ENCODE measurements at places on chromosomes 2 and 18. TPM values are rescaled to one million over a fixed set of nuclear protein-coding genes. Genes with fewer than 3 reads are reported as not detected.

GRCh38 chr2:197080578-197081216, 154.2 kb upstream of the PGAP1 start:
- H3K36me3 ChIP-seq, result no peaks in the 10 kb centered on the region
- H3K27me3 ChIP-seq, result no peaks in the 10 kb centered on the region
- H3K4me3 ChIP-seq, result no peak overlapping the region
- no peak overlapping the region for H3K27ac ChIP-seq
- peaks cover 7% of the 10 kb centered on the region for H3K4me1 ChIP-seq

DNA sequence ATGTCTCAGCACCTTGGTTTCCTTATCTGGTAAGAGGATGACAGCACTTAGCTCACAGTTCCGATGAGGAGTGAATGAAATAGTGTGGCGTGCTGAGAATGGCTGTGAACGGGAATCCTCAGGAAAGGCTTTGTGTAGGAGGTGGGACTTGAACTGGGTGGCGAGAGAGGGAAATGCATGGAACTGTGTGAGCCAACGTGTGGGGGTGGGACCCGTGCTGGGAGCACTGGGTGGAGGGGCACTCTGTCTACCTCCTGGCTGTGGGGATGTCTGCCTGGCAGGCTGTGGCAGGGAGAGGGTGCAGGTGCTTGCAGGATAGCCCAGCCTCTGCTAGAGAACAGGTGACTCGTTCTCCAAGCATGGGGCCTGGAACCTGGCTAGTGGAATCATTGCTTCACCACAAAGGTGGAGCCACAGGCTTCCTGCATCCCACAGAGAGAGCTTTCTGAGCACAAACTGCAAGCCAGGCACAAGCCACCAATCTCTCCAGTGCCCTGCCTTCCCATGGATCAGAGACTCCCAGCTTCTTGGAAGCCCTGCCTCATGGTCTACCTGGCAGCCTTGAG, 145.2 kb downstream of the CELF4 start:
- H3K4me1 ChIP-seq, result no peaks in the 10 kb centered on the region
- peaks cover 21% of the 10 kb centered on the region for H3K27me3 ChIP-seq
- H3K27ac ChIP-seq, result no peak overlapping the region
- DNase-seq, result no peak
- no peak overlapping the region for H3K4me3 ChIP-seq

DNA sequence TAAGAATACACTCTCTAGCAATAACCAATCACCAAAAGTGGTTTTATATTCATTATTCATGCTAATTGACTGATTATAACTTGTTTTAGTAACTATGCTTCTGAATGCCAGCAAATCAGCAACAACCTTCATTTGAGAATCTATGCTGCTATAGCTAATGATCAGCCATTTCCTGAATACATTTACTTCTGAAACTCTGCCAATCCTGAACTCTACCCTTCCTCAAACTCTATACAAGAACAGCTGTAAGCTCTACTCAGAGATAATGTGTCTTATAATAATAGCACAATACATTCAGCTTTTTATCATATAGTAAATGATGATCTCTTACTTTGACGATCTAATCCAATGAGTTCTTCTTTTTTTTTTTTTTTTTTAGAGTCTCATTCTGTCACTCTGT, 85.7 kb upstream of the EPAS1 start:
- H3K4me3 ChIP-seq, result no peak overlapping the region
- H3K27me3 ChIP-seq, result no peaks in the 10 kb centered on the region
- DNase-seq, result no peak
- H3K36me3 ChIP-seq, result no peaks in the 10 kb centered on the region

GRCh38 chr2:192546565-192546964, 351.8 kb upstream of the TMEFF2 start:
- no peak for DNase-seq
- no peak overlapping the region for H3K27ac ChIP-seq
- no peaks in the 10 kb centered on the region for H3K27me3 ChIP-seq
- no peaks in the 10 kb centered on the region for H3K36me3 ChIP-seq

DNA sequence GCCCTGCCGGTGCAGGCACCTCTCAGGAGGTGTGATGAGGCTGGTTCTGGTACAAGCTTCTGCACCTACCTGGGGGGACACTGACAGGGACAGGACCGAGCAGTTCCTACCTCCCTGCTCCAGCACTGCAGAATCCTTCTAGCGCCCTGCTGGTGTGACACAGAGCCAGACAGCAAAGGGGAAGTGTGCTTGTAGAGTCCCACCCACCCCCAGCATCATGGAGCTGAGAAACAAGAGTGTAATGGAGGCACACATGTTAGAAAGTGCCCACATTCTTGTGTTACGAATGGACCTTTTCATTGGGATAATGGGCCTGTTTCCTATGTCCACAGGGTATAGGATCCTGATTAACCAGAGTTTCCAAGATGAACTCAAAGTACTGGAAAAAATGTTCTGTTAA, 38.3 kb downstream of the OXER1 start:
- no peak overlapping the region for H3K4me3 ChIP-seq
- DNase-seq, result no peak
- no peaks in the 10 kb centered on the region for H3K27me3 ChIP-seq
- H3K36me3 ChIP-seq, result no peaks in the 10 kb centered on the region
- H3K4me1 ChIP-seq, result 0 out of 2 replicates have a peak, but pooled peaks cover 2% of the 10 kb centered on the region

DNA sequence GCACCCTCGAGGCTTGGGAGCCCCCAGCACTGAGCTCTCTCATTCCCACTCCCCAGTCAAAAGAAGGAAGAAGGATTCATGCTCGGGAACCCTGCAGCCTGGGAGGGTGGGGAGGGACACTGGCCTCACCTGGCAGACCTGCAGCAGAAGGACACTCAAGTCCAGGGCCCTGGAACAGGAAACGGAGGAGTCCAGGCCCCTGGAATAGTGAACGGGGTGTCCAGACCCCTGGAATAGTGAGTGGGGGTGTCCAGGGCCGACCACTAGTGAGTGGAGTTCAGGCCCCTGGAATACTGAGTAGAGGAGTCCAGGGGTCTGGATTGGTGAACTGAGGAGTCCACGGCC, 292.5 kb downstream of the NDUFA10 start:
- H3K36me3 ChIP-seq, result no peaks in the 10 kb centered on the region
- H3K27ac ChIP-seq, result no peak overlapping the region
- H3K4me3 ChIP-seq, result no peak overlapping the region
- no peaks in the 10 kb centered on the region for H3K4me1 ChIP-seq
- no peaks in the 10 kb centered on the region for H3K27me3 ChIP-seq

DNA sequence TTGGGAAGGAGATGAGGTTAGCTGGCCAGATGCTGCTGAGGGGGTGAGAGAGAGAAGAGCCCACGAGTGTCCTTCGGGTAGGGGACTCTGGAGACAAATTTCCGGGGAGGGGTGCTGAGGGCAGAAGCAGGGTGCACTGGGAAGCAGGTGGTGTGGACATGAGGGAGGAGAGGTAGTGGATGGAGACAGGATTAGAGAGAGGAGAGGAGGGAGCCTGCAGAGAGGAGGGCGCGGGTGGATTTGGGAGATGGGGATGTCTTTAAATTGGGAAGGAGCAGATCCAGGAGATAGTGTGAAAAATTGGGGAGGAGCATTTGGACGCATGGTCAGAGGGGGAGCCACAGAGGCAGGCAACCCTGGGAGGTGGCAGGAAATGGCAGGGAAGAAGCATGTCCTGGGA, 154.7 kb downstream of the DYSF start:
- peaks cover 51% of the 10 kb centered on the region for H3K27me3 ChIP-seq
- DNase-seq, result no peak
- H3K36me3 ChIP-seq, result no peaks in the 10 kb centered on the region
- H3K4me1 ChIP-seq, result no peaks in the 10 kb centered on the region

GRCh38 chr2:112155331-112156151, 17.4 kb downstream of the FBLN7 start:
- H3K27ac ChIP-seq, result no peak overlapping the region
- no peak overlapping the region for H3K4me3 ChIP-seq
- H3K36me3 ChIP-seq, result no peaks in the 10 kb centered on the region
- no peak for DNase-seq

- peak; percentile 55 for DNase-seq
- no peak overlapping the region for H3K4me3 ChIP-seq
- H3K4me1 ChIP-seq, result peaks cover 4% of the 10 kb centered on the region
Observed at GRCh38 chr2:29766191-29766590, 155.2 kb downstream of the ALK start.

GRCh38 chr2:144411473-144411872, 108.4 kb downstream of the ZEB2 start:
- H3K27me3 ChIP-seq, result no peaks in the 10 kb centered on the region
- DNase-seq, result no peak
- H3K4me1 ChIP-seq, result peaks cover 7% of the 10 kb centered on the region
- no peak overlapping the region for H3K27ac ChIP-seq
- no peak overlapping the region for H3K4me3 ChIP-seq
- H3K36me3 ChIP-seq, result peaks cover 7% of the 10 kb centered on the region

- no peaks in the 10 kb centered on the region for H3K36me3 ChIP-seq
- no peak overlapping the region for H3K27ac ChIP-seq
- DNase-seq, result peak; percentile 6
- H3K27me3 ChIP-seq, result peaks cover 14% of the 10 kb centered on the region
Observed at GRCh38 chr2:237011206-237011795, 74.4 kb upstream of the COPS8 start.

DNA sequence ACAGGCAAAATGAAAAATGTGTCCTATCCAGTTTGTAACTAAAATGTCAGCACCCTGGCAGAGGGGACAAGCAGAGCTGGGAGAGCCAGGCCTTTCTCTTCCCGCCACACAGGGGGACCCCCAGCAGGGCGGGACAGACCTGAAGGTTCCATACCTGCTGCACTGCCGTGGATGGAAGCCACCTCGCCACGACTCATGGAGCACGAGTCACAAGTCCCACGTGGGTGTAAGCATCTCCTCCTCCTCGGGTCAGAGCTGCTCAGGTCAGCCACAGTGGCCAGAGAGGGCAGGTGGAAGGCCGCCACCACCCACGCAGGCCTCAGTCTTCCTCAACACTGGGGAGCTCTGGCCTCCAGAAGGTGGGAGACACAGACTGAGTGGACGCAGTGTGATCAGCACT, 21.0 kb downstream of the C1QL2 start:
- no peaks in the 10 kb centered on the region for H3K4me1 ChIP-seq
- no peak overlapping the region for H3K27ac ChIP-seq
- no peak for DNase-seq
- H3K4me3 ChIP-seq, result no peak overlapping the region
- no peaks in the 10 kb centered on the region for H3K36me3 ChIP-seq
- peaks cover 8% of the 10 kb centered on the region for H3K27me3 ChIP-seq

GRCh38 chr18:58013241-58014211, 30.5 kb upstream of the NEDD4L start:
- H3K4me3 ChIP-seq, result no peak overlapping the region
- no peaks in the 10 kb centered on the region for H3K27me3 ChIP-seq
- no peaks in the 10 kb centered on the region for H3K4me1 ChIP-seq
- DNase-seq, result peak; percentile 22
- no peaks in the 10 kb centered on the region for H3K36me3 ChIP-seq
- H3K27ac ChIP-seq, result no peak overlapping the region

- H3K4me3 ChIP-seq, result no peak overlapping the region
- H3K4me1 ChIP-seq, result peaks cover 10% of the 10 kb centered on the region
- H3K36me3 ChIP-seq, result peaks cover 41% of the 10 kb centered on the region
- DNase-seq, result peak; percentile 84
Observed at GRCh38 chr2:218272531-218273212, 2.4 kb downstream of the PNKD start.

DNA sequence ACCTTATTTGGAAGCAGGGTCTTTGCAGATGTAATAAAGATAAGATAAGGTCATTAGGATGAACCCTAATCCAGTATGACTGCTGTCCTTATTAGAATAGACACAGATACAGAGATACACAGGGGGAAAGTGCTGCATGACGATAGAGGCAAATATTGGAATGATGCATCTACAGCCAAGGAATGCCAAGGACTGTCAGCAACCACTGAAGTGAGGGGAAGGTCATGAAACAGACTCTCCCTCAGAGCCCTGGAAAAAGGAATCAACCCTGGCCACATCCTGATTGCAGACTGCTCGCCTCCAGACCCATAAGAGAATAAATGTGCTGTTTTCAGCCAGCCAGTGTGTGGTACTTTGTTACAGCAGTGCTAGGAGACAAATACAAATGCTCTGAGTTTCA, 14.8 kb downstream of the TMEM237 start:
- H3K36me3 ChIP-seq, result peaks cover 17% of the 10 kb centered on the region
- H3K4me3 ChIP-seq, result no peak overlapping the region
- no peaks in the 10 kb centered on the region for H3K27me3 ChIP-seq
- H3K4me1 ChIP-seq, result no peaks in the 10 kb centered on the region
- peak; percentile 12 for DNase-seq
- no peak overlapping the region for H3K27ac ChIP-seq

- no peaks in the 10 kb centered on the region for H3K36me3 ChIP-seq
- H3K4me3 ChIP-seq, result no peak overlapping the region
- H3K27me3 ChIP-seq, result no peaks in the 10 kb centered on the region
Observed at GRCh38 chr2:187618813-187619212, 64.6 kb upstream of the TFPI start.

- H3K27ac ChIP-seq, result no peak overlapping the region
- peaks cover 33% of the 10 kb centered on the region for H3K36me3 ChIP-seq
Observed at GRCh38 chr18:13746633-13747032, 20.2 kb downstream of the RNMT start.

- no peaks in the 10 kb centered on the region for H3K4me1 ChIP-seq
- H3K27ac ChIP-seq, result no peak overlapping the region
- H3K36me3 ChIP-seq, result no peaks in the 10 kb centered on the region
- DNase-seq, result no peak
- no peaks in the 10 kb centered on the region for H3K27me3 ChIP-seq
- H3K4me3 ChIP-seq, result no peak overlapping the region
Observed at GRCh38 chr2:7927691-7928090, 754.2 kb upstream of the ID2 start.

- H3K36me3 ChIP-seq, result no peaks in the 10 kb centered on the region
- H3K27me3 ChIP-seq, result peaks cover 12% of the 10 kb centered on the region
- H3K4me1 ChIP-seq, result no peaks in the 10 kb centered on the region
- H3K4me3 ChIP-seq, result no peak overlapping the region
- DNase-seq, result peak; percentile 54
- peak overlapping the region; percentile 57 for H3K27ac ChIP-seq
Observed at GRCh38 chr2:200525066-200525465, 941 bp upstream of the SGO2 start.

GRCh38 chr2:188282907-188283306, 8.8 kb upstream of the GULP1 start:
- no peaks in the 10 kb centered on the region for H3K27me3 ChIP-seq
- H3K27ac ChIP-seq, result no peak overlapping the region
- no peak overlapping the region for H3K4me3 ChIP-seq

- no peak for DNase-seq
- H3K36me3 ChIP-seq, result no peaks in the 10 kb centered on the region
- H3K4me1 ChIP-seq, result peaks cover 8% of the 10 kb centered on the region
Observed at GRCh38 chr2:217517402-217517801, 485.4 kb downstream of the TNS1 start.

GRCh38 chr2:138321458-138321857, 180.1 kb upstream of the SPOPL start:
- no peaks in the 10 kb centered on the region for H3K4me1 ChIP-seq
- H3K4me3 ChIP-seq, result no peak overlapping the region
- no peak for DNase-seq
- no peaks in the 10 kb centered on the region for H3K27me3 ChIP-seq

GRCh38 chr18:23281626-23282436, 146.5 kb downstream of the CABLES1 start:
- no peaks in the 10 kb centered on the region for H3K36me3 ChIP-seq
- H3K27me3 ChIP-seq, result no peaks in the 10 kb centered on the region
- peaks cover 10% of the 10 kb centered on the region for H3K4me1 ChIP-seq
- no peak overlapping the region for H3K27ac ChIP-seq

Gene KRTCAP3
- total RNA-seq, result not detected

Gene PLA2R1
- total RNA-seq, result 0.28 TPM

Gene COL3A1
- total RNA-seq, result 408 TPM

Gene ALLC
- not detected for total RNA-seq

Gene PTPRN
- total RNA-seq, result 5.2 TPM

Gene AMER3
- not detected for total RNA-seq

Gene DLGAP1
- total RNA-seq, result under 0.01 TPM

Gene ITPRIPL1
- 1.4 TPM for total RNA-seq

Gene RGPD3
- total RNA-seq, result 0.18 TPM
